Activated naive CD8-positive, alpha-beta T cell treated with anti-CD3 and anti-CD28 coated beads, Interleukin-2, amount 50 U/mL, for 24 hours (primary cell): ENCODE measurements at places on chromosomes 3 and 15.

DNA sequence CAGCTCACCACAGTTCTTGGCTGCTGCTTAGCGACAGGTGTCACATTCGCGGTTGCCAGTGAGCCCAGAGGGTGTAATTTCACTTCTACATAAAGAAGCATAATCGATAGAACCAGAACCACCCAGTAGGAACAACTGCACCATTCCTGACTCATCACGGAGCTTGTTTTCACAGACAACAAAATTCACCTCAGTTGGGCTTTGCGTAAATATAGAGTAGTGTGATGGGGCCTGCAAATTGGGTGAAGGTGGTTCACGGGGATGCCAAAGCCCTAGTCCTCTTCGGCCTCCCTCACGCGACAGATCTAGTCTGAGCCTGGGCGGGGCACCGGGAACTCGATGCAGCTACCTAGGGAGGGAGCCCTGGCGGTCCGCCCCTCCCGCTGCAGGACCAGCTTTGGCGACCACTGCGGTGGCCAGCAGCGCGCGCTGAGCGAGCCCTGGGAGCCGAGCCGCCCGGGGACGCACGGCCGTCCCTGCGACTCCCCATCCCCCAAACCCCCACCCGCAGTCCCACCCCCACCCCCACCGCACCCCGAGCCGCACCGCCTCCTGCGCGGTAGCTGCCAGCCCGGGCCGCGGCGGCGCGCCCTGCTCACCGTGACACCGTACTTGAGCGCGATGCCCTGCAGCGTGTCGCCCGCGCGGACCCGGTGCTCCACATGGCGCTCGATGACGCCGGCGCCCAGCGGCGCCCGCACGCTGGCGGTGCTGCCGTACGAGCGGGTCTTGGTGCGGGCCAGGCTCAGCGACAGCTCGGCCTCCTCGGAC lies 519 bp downstream of the LYSMD2 start:
- H3K36me3 ChIP-seq = peaks cover 8% of the 10 kb centered on the region
- H3K27ac ChIP-seq = peak overlapping the region; percentile 93
- peaks cover 59% of the 10 kb centered on the region for H3K4me1 ChIP-seq
- H3K4me3 ChIP-seq = peak overlapping the region; percentile 84
- H3K27me3 ChIP-seq = no peaks in the 10 kb centered on the region

- H3K27me3 ChIP-seq = no peaks in the 10 kb centered on the region
- H3K27ac ChIP-seq = no peak overlapping the region
- H3K4me3 ChIP-seq = no peak overlapping the region
- no peak for DNase-seq
- no peaks in the 10 kb centered on the region for H3K36me3 ChIP-seq
These were observed 20.7 kb upstream of the MFSD1 start for GRCh38 chr3:158781191-158781590.

GRCh38 chr3:197238842-197239241 lies 59.6 kb downstream of the DLG1 start:
- no peak overlapping the region for H3K27ac ChIP-seq
- H3K36me3 ChIP-seq = peaks cover 80% of the 10 kb centered on the region
- H3K27me3 ChIP-seq = no peaks in the 10 kb centered on the region
- DNase-seq = no peak

GRCh38 chr15:100060276-100060926 lies 281.4 kb downstream of the ADAMTS17 start:
- H3K36me3 ChIP-seq = no peaks in the 10 kb centered on the region
- H3K27ac ChIP-seq = no peak overlapping the region
- DNase-seq = no peak
- no peak overlapping the region for H3K4me3 ChIP-seq
- no peaks in the 10 kb centered on the region for H3K27me3 ChIP-seq
- H3K4me1 ChIP-seq = no peaks in the 10 kb centered on the region

DNA sequence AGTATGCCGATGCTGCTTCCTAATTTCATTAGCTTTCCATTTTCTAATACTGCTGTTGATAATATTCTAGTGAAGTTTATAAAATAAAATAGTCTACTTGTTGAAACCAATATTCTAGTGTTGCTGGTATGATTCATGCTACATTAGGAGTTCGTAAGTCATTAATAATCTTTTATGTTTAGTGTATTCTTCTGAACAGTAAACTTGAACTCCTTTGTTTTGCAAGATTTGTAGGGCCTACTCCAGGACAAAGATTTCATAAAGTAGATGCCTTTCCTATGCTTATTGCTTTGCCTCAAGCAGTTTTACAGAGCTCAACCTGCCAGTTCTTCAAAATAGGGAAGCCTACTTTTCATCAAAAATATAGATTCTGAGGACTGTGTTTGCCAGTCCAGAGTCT lies 111.5 kb downstream of the RSRC1 start:
- peaks cover 6% of the 10 kb centered on the region for H3K36me3 ChIP-seq

- no peaks in the 10 kb centered on the region for H3K36me3 ChIP-seq
- no peaks in the 10 kb centered on the region for H3K4me1 ChIP-seq
- no peak for DNase-seq
- no peaks in the 10 kb centered on the region for H3K27me3 ChIP-seq
These were observed 54.7 kb downstream of the TRPC1 start for GRCh38 chr3:142778541-142778940.

DNA sequence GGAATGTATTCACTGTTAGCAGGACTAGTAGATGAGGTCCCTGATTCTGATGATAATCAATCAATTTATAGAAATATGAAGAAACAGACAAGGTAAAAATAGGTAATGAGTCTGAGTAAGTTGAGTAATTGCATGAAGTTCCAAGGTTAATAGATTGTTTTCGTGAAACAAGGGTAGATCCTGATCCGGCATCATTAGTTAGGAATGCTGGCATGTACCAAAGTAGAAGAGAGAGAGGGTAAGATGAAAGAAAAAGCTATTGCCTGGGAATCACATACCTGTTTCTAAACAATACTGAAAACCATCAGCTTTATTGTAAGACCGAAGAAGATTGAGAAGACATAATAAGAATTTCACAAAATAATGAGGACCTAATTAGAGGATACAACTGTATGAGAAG lies 118.1 kb upstream of the ARPP21 start:
- H3K4me1 ChIP-seq = peaks cover 2% of the 10 kb centered on the region
- H3K4me3 ChIP-seq = no peak overlapping the region
- H3K27me3 ChIP-seq = no peaks in the 10 kb centered on the region
- no peak overlapping the region for H3K27ac ChIP-seq
- H3K36me3 ChIP-seq = no peaks in the 10 kb centered on the region
